Anterior cingulate cortex (tissue), 58 donors: ENCODE measurements at places on chromosomes 16 and 17.

DNA sequence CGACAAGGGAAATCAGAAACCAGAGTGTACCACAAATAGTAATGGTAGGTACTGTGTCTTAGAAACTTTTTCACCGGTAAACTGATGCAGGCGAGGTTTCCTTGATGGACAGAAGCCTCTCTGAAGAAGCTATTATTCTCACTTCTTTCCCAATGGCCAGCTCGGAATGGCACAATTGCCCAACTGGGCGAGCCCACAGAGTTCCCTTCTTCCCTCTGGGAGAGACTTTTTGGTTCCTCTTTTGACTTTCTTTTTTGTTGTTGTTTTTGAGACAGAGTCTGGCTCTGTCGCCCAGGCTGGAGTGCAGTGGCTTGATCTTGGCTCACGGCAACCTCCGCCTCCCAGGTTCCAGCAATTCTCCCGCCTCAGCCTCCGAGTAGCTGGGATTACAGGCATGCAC, 16.9 kb downstream of the SLC43A2 start:
- DNase-seq, result no peak

DNA sequence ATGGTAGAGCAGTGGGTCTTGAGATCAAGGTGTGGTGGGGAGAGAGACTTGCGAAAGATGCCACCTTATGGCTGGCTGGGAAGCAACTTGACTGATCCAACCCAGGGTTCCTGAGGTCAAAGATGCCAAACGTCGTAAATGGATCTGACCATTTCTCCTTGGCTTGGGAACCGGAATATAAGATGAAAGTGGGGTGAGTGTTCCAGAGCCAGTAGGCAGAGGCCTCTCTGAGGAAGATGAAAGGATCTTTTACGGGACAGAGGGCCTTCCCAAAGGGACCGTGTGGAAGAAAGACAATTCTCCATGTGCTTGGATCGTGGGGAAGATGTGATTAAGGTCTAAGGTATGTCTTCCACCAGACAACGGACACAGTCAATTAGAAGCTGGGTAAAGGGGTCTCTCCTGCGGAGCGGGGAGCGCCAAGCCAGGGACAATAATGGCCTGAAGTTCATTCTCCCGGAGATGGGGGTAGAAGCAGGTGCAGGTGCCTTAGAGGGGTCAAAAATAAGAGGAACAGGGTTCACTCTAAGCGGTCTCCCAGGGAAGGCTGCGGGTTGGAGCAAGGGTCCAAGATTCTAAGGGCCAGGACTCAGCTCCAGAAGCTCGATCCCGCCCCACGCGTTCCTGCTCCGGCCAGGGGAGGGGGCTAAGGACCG, 800 bp downstream of the FXR2 start:
- DNase-seq, result no peak

DNA sequence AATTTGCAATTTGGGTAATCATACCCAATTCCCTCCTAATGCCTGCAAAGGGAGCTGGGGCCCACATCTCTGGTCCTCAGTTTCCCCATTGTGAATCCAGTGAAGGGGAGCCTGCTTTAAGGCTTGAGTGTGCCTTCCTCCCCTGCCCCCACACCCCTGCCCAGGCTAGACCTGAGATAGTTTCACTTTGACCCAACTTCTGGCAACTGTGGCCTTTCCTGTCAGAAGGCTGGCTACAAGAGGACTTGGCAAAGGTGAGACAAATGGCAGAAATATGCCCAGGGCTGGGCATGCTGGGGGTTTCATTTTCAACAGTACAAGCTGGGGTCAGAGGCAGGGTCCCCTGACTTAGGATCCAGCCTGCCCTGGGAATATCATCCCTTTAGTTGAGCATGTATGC, 10.0 kb downstream of the SOCS1 start:
- no peak for DNase-seq

DNA sequence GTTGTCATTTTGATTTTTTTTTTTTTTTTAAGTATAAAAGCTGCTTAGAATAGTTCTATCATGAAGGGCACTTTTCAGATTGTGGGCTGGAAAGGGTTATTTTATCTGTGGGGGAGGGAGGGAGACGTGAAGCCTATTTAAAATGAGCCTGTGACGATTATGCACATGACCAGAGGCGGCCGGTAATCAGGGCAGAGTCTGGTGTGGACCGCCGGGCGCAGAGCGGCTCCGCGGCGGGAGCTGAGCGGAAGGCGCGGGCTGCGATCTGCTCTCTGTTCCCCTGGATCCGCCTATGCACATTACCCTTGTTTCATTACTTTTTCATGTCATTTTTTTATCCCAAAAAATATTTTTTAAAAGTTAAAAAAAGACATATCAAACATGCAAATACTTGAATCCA, 23.5 kb downstream of the TMC6 start:
- no peak for DNase-seq

DNA sequence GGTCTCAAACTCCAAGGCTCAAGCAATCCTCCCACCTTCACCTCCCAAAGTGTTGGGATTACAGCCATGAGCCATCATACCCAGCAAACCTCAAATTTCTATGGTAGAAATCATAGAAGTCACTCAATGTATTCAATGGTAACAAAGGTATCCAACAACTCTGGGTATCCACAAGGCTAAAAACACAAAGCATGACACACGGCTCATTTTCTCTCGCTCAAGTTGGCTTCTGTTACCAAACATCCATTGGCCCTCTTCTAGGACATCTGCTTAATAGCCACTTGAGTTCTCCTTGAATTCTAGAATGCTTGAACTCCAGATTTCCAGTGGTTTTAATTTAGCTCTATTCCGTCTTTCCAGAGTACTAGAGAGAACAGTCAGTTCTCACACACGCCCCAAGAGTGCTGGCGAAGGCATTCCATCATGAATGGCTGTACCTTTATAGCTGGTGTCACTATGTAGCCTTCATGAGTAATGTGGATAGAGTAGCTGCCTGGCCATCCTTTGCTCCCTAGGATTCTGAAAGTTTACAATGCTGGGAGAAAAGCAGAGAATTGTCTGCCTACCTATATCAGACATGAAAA, 42.6 kb downstream of the SPAG9 start:
- no peak for DNase-seq

DNA sequence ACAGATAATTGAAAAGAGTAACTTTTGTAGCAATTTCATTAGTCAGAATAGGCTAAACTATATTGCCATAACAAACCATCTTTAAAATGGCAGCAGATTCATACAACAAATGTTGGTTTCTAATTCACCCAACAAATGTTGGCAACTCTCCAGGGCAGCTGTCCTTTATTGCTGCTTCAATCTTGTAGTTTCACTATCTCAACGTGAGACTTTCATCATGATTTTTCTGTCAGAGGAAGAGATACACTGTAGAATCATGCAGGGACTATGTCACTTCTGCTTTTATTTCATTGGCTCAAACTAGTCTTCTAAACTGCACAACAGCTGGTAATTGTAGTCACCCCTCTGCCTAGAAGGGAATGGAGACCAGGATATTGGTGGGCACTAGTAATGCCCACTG, 174.2 kb downstream of the TANC2 start:
- DNase-seq, result no peak

DNA sequence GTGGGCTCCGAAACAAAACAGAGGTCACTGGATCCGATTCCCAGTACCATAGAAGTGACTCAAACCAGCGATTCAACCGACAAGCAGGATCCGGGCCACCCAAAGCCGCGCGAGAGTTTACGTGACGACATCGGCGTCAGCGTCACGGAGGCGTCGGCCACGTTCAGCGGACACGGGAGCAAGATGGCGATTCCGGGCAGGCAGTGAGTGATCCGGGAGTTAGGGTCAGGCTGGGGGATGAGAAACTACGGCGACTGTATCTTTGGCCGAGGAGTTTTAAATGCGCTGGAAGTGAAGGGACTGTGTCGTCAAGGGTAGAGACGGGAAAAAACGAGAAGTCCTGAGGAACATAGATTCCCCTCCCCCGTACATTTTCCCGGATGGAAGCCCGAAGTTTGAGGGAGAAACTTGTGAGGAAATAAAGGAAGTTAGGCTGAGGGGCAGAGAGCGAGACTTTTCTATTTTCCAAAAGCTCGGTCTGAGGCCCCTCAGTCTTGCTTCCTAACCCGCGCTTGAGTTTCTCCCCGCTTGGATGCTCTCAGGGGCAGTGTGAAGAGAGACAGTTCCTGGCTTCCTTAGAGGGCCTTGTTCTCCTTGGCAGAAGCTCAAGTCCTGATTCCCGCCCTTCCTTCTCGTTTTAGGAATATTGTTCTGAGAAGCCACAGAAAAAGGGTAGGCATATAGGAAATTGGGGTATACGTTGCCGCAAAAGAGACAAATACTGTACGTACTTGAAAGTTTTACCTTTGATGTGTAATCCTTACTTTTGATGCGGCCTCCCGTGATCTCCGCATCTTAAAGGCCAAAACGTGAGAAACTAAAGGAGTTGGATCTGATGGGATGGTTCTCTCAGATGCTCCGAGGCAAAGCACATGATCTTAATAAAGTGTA, at the start of gene NSRP1:
Gene NSRP1, plus strand, starts transcription at position 156 of the 891 bp plus-strand sequence. Its CDS starts 28 bp downstream, at position 184.
- DNase-seq, result peak; percentile 94

DNA sequence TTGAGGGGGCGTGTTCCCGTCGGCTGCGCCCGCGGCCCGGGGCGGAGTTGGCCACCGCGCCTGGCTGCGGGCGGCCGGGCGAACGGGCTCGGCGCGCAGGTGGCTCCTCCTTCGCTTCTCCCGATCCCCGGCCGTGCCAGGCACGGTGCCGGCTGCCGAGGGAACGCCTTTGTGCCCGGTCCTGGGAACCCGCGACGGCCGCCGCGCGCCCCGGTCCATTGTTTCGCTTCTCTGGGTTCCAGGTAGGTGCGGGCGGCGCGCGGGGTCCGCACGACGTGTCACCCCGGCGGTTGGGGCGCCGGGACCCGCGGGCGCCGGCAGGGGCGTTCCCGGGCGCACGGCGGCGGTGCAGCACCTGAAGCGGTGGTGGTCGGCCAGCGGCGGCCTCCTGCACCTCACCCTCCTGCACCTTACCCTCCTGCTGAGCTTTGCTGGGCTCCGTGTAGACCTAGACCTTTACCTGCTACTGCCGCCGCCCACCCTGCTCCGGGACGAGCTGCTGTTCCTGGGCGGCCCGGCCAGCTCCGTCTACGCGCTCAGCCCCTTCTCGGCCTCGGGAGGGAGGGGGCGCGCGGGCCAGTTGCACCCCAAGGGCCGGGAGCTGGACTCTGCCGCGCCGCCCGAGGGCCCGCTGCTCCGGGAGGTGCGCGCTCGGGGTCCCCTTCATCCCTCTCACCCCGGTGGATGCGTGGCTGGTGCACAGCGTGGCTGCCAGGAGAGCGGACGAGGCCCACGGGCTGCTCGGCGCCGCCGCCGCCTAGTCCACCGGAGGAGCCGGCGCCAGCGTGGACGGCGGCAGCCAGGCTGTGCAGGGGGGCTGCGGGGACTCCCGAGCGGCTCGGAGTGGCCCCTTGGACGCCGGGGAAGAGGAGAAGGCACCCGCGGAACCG, 99.9 kb downstream of the EFCAB13 start:
- no peak for DNase-seq
